ENCODE measurements at places on chromosomes 12 and 14. TPM values are rescaled to one million over a fixed set of nuclear protein-coding genes. Genes with fewer than 3 reads are reported as not detected.

DNA sequence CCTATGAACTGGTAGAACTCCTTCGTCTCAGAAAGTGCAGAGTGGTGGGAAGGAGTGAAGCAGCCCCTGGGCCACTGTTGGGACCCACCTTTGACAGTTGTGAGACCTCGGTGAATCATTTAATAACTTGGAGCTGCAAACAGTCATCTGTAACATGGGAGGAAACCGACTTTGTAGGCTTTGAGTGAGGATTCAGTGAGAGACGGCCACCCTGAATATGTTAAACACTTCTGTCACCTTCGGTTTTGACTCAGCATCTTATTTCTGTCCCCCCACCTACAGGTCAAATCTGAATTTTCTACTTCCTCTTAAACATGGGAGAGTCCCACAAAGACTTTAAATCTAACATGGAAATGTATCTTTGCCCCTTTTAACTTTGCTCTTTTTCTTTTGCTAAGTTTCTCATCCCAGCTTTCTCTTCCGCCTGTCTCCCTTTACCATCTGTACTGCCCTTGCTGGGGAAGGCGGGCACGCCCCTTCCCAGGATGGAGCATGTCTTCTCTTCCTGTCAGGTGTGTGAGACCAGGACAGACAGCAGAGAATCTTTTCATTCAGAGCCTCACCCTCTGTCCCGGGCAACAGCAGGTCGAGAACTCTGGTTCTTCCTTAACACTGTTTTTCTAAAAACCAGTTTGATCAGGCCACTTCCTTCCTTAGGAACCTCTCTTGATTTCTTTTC lies 37.1 kb downstream of the ZC3H14 start:
- H3K27ac ChIP-seq, result no peak overlapping the region
- no peaks in the 10 kb centered on the region for H3K27me3 ChIP-seq
- H3K4me1 ChIP-seq, result no peaks in the 10 kb centered on the region
- H3K4me3 ChIP-seq, result no peak overlapping the region
- DNase-seq, result no peak

KLRF1 gene
- total RNA-seq, result not detected

TAS2R14 gene
- total RNA-seq, result 1.7 TPM

- DNase-seq, result no peak
- H3K27me3 ChIP-seq, result no peaks in the 10 kb centered on the region
- H3K27ac ChIP-seq, result no peak overlapping the region
- H3K4me3 ChIP-seq, result no peak overlapping the region
- no peaks in the 10 kb centered on the region for H3K36me3 ChIP-seq
These were observed 34.0 kb downstream of the EMP1 start for GRCh38 chr12:13230500-13230899.

- H3K27ac ChIP-seq, result no peak overlapping the region
- no peak for DNase-seq
- no peak overlapping the region for H3K4me3 ChIP-seq
- H3K4me1 ChIP-seq, result no peaks in the 10 kb centered on the region
- no peaks in the 10 kb centered on the region for H3K36me3 ChIP-seq
These were observed 117.6 kb upstream of the GARIN6 start for GRCh38 chr12:99529966-99530365.

DNA sequence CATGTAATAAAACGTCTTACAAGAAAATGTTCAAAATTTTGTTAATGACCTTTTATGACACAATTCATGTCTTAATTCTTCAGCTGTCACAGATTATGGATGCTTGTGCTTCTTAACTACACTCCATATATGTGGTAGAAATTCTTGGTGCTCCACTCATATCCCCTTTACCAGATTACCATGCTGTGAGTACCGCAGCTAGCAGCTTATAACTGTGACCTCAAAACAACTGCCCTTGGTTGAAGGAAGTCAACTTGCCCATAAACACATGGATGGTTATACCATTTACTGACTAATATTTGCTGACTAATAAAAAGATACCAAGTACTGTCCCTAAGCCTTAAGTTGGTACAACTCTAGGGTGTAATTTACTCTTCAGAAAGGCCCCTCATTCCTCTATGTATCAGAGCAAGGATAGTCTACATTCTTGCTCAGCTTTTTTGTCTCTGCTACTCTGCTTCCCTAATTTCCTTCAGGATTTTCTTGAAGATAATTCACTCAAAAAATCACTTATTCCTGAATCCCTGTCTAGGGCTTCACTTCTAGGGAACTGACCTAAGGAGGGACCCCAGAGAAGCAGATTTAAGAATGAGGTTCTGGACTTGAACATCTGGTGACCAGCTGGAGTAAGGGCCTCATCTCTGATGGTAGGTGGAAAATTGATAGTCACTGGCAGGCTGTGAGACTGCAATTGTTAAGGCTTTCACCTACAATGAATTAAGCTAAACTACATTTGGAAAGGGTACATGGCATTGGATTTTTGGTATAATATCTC lies 152.3 kb downstream of the SLC6A15 start:
- no peaks in the 10 kb centered on the region for H3K36me3 ChIP-seq
- H3K4me1 ChIP-seq, result no peaks in the 10 kb centered on the region
- no peak for DNase-seq
- H3K4me3 ChIP-seq, result no peak overlapping the region
- no peaks in the 10 kb centered on the region for H3K27me3 ChIP-seq

ASPG gene
- total RNA-seq, result not detected

GRCh38 chr12:114340231-114340630 lies 65.7 kb downstream of the TBX5 start:
- no peaks in the 10 kb centered on the region for H3K4me1 ChIP-seq
- no peaks in the 10 kb centered on the region for H3K36me3 ChIP-seq
- no peak overlapping the region for H3K4me3 ChIP-seq
- peaks cover 27% of the 10 kb centered on the region for H3K27me3 ChIP-seq

GRCh38 chr12:89192429-89192828 lies 159.9 kb downstream of the DUSP6 start:
- H3K36me3 ChIP-seq, result no peaks in the 10 kb centered on the region
- no peaks in the 10 kb centered on the region for H3K27me3 ChIP-seq
- no peak overlapping the region for H3K27ac ChIP-seq

DNA sequence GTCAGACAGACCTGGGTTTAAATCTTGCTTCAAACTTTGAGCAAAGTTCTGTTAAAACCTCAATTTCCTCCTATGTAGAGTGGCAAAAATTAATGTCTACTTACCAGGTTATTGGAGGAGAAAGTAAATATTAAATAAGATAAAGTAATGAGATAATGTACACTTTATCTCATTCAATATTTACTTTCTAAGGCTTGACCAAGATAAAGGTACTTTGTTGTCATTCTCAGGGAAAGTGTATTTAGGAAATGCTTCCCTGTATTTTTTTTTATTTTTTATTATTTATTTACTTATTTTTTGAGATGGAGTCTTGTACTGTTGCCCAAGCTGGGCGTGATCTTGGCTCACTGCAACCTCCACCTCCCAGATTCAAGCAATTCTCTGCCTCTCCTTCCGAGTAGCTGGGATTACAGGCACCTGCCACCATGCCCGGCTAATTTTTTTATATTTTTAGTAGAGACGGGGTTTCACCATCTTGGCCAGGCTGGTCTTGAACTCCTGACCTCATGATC lies 4.7 kb downstream of the FAM161B start:
- no peaks in the 10 kb centered on the region for H3K36me3 ChIP-seq
- DNase-seq, result peak; percentile 61
- H3K4me1 ChIP-seq, result peaks cover 31% of the 10 kb centered on the region
- H3K4me3 ChIP-seq, result no peak overlapping the region
- H3K27me3 ChIP-seq, result no peaks in the 10 kb centered on the region

GRCh38 chr14:38357557-38357956 lies 101.7 kb upstream of the CLEC14A start:
- H3K27ac ChIP-seq, result no peak overlapping the region
- no peak for DNase-seq
- no peaks in the 10 kb centered on the region for H3K4me1 ChIP-seq

DNA sequence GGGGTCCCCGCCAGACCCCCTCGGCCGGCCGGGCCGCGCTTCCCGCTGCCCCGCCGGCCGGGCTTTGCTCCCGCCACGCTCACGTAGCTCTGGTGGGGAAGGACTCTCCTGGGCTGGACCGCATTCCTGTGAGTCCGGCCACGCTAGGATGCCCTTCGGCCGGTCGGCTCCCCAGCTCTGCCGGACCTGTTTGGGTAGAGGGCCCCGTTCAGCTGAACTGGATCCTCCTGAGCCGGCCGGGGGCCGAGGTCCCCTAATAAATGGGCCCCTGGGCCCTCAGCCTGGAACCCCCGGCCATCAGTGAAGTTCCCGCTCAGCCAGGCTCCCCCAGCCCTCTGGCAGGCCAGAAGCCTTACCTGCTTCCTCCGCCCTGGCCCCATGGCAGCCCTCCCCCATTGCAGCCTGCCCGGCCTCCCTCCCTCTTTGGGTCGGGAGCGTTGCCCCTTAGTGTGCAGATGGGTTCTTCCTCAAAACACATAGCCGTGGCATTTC lies 593 bp downstream of the UNC119B start:
- DNase-seq, result no peak
- H3K27ac ChIP-seq, result peak overlapping the region; percentile 89
- peaks cover 49% of the 10 kb centered on the region for H3K4me1 ChIP-seq
- peaks cover 24% of the 10 kb centered on the region for H3K36me3 ChIP-seq
- peak overlapping the region; percentile 87 for H3K4me3 ChIP-seq

MYL2 gene
- not detected for total RNA-seq

RGS6 gene
- 18.0 TPM for total RNA-seq

GRCh38 chr14:59406454-59407245 lies 58.5 kb downstream of the GPR135 start:
- peak; percentile 43 for DNase-seq
- H3K4me1 ChIP-seq, result peaks cover 14% of the 10 kb centered on the region
- H3K27me3 ChIP-seq, result no peaks in the 10 kb centered on the region

A2M gene
- total RNA-seq, result 445 TPM

GRCh38 chr12:122215771-122216170 lies 10.1 kb downstream of the DIABLO start:
- DNase-seq, result no peak
- H3K4me3 ChIP-seq, result no peak overlapping the region
- peaks cover 68% of the 10 kb centered on the region for H3K36me3 ChIP-seq
- no peaks in the 10 kb centered on the region for H3K27me3 ChIP-seq

DNA sequence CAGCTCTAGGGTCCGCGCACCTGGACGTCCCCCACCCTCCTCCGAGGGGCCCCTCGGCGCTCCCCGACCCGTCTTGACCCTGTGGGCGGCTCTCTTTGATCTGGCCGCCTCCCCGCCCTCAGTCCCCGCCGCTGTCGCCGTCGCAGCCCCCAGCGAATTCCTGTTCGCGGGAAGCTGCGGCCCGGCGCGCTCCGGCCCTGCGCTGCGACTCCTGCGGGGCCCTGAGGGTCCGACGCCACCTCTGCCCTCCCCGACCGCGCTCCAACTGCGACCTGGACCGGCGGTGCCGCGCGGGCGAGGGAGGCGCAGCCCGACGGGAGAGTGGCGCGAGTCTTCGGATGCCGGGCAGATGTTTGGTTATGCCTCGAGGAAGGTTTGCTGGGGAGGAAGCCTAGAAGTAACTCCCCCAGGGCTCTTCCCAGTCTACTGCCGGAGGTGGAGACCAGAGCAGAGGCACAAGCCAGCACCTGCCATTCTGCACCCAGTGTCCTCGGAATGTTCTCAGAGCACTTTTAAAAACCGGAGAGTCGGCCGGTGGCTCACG lies 440 bp upstream of the ISM2 start:
- no peak overlapping the region for H3K27ac ChIP-seq
- DNase-seq, result peak; percentile 22
- peaks cover 55% of the 10 kb centered on the region for H3K27me3 ChIP-seq
- no peaks in the 10 kb centered on the region for H3K36me3 ChIP-seq

- no peaks in the 10 kb centered on the region for H3K4me1 ChIP-seq
- DNase-seq, result no peak
- H3K36me3 ChIP-seq, result no peaks in the 10 kb centered on the region
- peak overlapping the region; percentile 64 for H3K27ac ChIP-seq
These were observed 33.7 kb upstream of the CCNT1 start for GRCh38 chr12:48750215-48750614.

TMEM132C gene
- 12.8 TPM for total RNA-seq

DNA sequence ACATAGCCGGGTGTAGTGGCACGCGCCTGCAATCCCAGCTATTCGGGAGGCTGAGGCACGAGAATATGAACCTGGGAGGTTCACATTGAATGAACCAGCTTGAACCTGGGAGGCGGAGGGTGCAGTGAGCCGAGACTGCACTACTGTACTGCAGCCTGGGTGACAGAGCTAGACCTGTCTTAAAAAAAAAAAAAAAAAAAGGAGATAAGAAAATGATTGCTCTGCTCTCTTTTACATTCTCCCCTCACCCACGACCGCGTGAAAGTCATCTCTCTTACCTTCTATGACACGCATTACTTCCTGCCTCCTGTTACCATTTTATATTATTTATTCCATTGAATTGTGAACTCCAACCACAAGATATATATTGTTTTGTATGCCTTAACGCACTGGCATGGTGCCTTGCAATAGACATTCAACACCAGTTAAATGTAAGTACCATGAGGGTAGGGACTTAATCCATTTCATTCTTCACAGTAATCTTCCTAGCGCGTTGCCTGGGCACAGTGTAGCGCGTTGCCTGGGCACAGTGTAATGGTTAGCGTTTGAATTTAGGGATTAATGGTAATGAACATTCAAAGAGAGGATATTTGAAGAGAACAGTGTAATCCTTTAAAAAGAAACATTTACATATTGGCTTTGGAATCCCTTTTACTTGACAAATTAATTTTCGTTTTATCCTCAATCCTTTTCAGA lies 2.7 kb downstream of the RAP1B start:
- H3K4me1 ChIP-seq, result peaks cover 73% of the 10 kb centered on the region
- no peak for DNase-seq
- no peaks in the 10 kb centered on the region for H3K27me3 ChIP-seq
- H3K36me3 ChIP-seq, result no peaks in the 10 kb centered on the region
- H3K4me3 ChIP-seq, result peak overlapping the region; percentile 79
- peak overlapping the region; percentile 98 for H3K27ac ChIP-seq

- no peaks in the 10 kb centered on the region for H3K36me3 ChIP-seq
- no peak overlapping the region for H3K27ac ChIP-seq
- no peaks in the 10 kb centered on the region for H3K27me3 ChIP-seq
- H3K4me1 ChIP-seq, result peaks cover 17% of the 10 kb centered on the region
These were observed 2.0 kb upstream of the CACNA2D4 start for GRCh38 chr12:1920436-1920835.

C3AR1 gene
- 3.5 TPM for total RNA-seq

PLEKHH1 gene
- 38.8 TPM for total RNA-seq

DNA sequence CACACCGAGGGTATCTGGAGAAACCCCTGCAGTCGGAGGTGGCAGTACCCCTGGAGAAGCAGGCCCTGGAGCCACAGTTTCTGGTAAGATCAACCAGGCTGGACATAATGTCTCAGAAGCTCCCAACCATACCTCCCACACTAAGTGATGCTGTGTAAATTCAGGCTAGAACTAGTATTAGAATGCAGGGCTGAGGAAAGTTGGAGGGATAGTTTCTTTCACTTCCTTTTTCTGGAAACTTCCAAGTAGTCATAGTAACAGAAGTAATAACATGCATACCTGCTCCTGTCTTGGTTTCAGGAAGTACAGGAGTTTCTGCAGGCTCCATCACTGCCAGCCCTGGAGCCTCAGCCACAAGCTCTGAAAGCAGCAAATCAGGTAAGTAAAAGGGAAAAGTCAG lies 228.1 kb upstream of the CNTN1 start:
- no peaks in the 10 kb centered on the region for H3K4me1 ChIP-seq
- no peak overlapping the region for H3K27ac ChIP-seq

DNA sequence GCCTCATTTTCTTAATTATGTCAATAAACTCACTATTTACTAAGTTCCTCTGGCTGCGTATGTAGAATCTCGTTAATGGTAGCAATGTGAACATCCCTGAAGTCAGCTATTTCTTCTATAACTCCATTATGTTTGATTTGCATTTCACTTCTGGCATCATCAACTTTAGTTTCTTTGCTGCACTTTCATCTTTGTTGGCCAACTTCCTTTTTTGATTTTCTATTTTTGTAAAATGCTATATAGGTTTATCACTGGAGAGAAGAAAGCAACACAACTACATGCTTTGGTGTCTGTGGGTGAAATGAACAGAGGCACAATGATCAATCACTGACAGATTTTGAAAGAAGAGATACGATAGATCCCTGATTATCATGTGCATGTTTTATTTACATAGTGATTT lies 58.5 kb upstream of the ATF7IP start:
- H3K27ac ChIP-seq, result no peak overlapping the region
- H3K27me3 ChIP-seq, result no peaks in the 10 kb centered on the region
- H3K36me3 ChIP-seq, result no peaks in the 10 kb centered on the region
- no peaks in the 10 kb centered on the region for H3K4me1 ChIP-seq

All from stomach (tissue), 19 donors.